ENCODE measurements at places on chromosomes 5 and 9.

DNA sequence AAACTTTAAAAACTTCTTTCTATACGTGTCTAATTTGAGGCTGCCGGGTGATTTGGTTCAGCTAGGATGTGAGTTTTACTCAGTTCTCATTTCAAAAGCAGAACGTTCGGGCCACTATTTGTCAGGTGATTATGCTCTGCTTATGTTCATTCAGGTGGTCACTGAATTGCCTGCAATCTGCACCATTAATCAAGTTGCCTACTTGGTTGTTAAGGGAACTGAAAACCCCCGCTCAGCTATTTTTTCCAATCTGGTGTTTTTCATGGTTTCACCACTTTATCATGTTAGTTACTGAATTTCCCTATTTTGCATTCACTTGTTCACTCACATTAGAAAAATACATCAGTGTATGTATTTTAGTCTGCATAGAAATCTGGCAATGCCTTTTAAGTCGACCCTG, 523.0 kb downstream of the CSNK1G3 start:
- peak; percentile 42 for DNase-seq

DNA sequence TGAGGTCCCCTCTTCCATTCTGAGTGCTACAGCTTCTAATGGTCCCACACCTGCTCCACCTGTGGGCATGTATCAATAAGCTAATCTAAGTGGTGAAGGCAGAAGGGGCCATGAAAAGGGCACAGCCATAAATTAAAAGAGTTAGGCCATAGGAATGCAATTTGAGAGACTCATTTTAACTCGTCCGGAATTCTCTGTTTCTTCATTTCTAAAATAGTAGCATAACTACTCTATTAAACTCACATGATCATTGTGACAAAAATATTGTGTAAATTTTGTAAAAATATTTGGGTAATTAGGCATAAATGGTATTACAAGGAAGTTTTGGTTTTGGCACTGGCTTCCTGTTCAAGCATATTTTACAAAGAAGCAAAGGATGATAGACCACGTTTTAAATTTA, 103.1 kb upstream of the TXNDC8 start:
- no peak for DNase-seq

DNA sequence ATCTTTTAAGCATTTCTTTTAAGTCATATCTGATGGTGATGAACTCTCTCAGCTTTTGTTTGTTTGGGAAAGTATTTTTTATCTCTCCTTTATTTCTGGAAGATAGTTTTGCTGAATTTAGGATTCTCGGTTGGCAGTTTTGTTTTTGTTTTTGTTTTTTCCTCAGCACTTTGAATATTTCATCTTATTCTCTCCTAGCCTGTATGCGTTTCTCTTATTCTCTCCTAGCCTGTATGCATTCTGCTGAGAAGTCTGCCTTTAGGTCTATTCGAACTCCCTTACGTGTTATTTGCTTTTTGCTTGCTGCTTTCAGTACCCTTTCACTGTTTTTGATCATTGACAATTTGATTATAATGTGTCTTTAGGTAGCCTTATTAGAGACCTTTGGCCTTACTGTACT, 787.8 kb upstream of the FAM174A start:
- no peak for DNase-seq

DNA sequence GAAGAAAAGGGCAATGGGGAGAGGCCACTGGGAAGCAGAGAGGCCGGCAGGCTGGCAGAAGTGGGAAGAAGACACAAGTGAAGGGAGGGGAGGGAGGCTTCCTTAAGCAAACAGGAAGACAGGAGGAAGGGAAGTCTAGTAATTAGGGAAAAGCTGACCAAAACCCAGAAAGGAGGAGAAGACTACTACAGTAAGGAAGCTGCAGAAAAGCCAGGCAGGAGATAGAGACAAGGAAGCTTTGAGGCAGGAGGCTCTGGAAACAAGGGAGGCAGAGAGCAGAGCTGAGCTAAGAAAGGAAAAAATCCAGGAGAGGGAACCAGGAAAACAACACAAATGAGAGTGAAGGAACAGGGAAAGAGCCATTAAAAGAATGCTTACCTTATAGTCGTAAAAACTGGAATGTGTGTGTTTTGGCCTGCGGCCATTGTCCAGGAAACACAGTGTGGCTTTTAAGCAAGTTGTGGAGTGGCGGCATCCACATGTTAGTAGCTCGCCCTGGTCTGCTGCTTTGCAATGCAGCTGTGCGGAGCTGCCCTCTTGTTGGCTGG, 317.1 kb upstream of the CLINT1 start:
- DNase-seq = no peak

GRCh38 chr5:132190161-132190817, 37.4 kb downstream of the P4HA2 start:
- DNase-seq = peak; percentile 69

- DNase-seq = no peak
Observed at GRCh38 chr9:91900055-91900796, 49.8 kb downstream of the ROR2 start.

GRCh38 chr9:136133191-136133958, 14.7 kb upstream of the TMEM250 start:
- no peak for DNase-seq
